ENCODE measurements at places on chromosomes 2 and 18.

DNA sequence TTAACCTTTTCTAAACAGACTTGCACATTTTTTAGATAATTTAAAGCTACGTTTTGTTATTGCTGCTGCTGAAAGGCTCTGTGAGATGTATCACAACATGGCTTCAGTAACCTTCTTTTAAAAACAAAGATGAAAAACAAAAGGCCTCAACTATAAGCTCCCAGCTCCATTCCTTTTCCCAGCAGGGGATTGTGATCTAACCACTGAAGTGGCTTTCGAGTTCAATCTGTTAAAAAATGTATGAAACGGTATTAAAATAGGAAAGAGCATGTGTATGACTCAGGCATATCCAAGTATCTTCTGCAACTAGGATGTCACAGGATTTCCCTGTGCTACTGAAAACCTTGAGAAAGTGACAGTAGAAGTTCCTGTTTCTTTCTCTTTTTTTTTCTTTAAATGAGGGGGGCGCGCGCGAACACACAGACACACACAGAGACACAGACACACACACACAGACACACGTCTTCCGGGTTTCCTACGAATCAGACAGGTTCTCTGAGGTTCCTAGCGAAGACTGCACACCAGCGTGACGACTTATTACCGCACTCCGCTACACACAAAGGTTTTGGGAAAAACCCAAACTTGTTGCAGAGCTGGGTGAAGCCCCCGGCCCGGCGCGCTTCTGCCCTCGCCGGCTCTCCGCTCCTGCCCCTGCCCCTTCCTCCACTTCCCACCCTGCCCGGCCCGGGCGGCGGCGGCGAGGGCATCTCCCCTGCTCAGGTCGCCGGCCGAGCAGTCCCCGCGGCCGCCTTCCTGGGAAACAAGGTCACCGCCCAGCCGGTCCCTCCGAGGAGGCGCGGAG lies 86.8 kb downstream of the RBMS1 start:
- DNase-seq: peak; percentile 79

- no peak for DNase-seq
Measured at GRCh38 chr2:37600735-37601134, 70.7 kb downstream of the CDC42EP3 start.

DNA sequence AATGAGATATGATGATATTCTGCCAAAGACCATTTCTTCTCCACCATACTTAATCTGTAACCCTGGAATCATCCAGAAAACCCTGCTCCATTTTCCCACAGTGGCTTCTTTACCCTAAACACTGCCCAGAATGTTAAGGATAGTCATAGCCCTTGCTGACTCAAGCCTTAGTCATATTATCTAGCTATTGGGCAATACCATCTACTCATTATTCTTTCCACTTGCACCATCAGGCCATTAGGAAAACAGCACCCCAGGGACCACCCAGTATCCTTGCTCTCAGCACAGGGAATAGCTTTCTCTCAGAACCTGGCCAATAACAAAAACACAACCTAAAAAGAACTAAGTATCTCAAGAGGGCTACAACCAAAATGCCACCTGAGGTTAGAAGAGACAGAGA lies 445.7 kb upstream of the SLC14A2 start:
- DNase-seq: peak; percentile 94

DNA sequence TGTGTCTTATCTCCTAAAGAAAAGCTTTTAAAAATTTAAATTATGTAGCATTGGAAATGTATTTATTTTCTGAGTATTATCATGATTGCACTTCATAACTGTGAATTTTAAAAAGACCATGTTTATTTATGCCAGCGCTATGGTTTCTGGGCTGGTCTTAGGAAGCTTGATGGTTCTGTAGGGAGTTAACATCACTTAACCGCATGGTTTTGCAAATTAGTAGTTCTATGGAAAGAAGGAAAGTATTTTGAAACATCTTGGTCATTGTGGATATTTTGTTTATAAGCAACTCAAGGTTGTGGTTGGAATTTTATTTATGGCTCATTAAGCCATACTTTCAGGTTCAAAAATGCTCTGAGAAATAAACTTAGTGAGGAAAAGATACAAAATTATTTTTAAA lies 549.4 kb downstream of the STK39 start:
- DNase-seq: no peak

DNA sequence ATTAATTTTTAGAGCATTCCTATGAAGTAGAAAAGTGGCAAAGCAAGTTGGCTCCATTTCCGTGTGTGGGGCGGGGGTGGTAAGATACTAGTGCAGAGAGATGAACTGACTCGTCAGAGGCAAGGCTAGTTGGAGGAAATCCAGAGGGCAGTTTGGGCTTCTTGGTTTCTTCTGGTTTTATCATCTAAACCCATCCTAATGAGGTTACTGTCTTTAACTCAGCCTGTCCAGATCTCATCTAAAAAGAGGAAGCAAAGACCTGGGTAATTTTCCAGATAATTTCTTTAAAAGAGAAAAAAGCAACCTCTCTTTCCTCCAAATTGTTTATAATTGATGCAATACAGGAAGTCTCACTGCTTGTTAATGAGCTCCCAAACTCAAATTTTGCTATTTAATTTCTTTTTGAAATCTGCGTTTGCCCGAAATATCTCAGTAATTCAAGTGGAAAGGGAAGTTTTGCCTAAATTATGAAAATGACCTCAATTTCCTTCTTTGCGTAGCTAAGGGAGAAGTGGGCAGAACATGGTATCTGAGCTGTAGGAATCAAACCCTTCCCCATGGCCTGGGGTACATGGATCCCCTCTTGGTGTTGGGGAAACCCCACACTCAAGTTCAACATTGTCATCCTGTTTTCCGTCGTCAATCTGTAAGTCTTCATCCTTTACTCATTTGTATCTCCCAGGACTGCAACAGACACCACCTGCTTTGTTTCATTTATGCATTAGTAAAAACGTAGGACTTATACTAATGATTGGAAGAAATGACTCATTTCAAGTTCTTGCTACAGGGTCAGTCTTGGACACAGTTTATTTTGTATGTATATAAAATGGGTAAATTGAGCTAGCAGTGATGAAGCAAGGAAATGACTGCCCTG lies 89.1 kb upstream of the KLF7 start:
- DNase-seq: peak; percentile 71

- DNase-seq: no peak
Measured at GRCh38 chr18:2914881-2915240, 68.1 kb downstream of the EMILIN2 start.

- no peak for DNase-seq
Measured at GRCh38 chr2:220420820-220421219, 793.4 kb downstream of the SLC4A3 start.

DNA sequence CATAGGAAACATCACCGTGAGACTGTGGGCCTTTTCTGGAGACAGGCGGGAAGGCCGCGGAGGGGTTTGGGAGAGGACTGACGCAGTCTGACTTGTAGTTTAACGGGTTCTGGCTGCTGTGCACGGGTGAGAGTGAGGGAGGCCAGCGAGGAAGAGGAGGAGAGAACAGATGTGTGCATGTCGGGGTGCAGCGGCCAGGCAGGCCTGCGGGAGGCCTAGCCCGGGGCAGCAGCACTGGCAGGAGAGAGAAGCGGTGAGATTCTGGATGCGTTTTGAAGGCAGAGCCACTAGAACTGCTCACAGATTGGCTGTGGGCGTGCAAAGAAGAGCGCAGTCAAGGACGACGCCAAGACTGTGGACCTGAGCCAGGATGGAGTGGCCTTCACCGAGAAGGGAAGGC lies 53.9 kb downstream of the PTGR3 start:
- DNase-seq: no peak

DNA sequence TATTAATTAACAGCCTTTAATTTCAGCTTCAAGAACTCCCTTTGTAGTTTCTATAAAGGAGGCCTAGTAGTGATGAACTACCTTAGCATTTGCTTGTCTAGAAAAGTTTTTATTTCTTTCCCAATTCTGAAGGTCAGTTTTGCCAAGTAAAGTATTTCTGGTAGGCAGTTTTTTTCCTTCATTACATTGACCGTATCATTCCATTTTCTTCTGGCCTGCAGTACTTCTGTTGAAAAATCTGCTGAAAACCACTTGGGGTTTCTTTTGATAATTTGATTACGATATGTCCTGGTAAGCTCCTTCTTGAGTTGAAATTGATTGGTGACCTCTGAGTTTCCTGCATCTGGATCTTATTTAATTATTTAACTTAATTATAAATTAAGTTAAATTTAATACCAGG lies 691.8 kb downstream of the TSN start:
- DNase-seq: no peak

DNA sequence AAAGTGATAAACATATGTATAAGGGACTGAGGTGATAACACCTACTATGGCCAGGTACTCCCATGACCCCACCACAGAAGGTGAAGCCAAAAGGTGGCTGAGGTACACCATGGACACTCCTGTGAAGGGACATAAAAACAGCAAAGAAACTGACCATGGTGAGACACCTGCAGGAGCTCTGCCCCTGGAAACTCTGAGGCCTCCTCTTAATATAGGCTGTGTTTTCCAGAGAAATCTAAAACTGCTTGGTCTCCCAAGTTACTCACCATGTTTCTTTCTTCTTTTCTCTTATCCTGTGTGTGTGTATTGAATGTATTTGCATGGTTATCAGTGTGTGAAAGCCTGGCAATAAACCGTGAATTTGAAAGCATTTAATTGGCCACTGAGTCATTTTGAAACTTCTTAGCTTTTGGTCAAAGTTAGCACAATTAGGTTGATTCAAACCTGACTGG lies 739.3 kb upstream of the GCFC2 start:
- DNase-seq: no peak

DNA sequence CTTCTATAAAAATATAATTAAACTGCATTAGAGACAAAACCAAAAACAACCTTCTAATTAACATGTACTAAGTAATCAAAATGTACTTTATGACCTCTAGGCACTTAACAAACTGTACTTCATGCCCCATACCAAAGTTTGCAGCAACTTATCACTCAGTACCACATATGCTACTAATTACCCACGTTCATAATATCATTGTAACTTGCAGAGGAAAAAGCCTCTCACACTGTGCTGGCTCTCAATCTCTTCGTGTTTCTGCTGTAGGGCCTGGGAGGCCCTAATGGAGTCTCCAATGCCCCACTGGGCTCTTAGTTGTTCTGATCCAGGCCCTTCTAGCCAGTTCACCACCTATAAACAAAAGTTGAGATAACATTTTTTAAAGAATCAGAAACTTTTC lies 82.1 kb upstream of the CCDC141 start:
- DNase-seq: no peak

- no peak for DNase-seq
Measured at GRCh38 chr2:172677363-172677762, 58.3 kb upstream of the RAPGEF4 start.

DNA sequence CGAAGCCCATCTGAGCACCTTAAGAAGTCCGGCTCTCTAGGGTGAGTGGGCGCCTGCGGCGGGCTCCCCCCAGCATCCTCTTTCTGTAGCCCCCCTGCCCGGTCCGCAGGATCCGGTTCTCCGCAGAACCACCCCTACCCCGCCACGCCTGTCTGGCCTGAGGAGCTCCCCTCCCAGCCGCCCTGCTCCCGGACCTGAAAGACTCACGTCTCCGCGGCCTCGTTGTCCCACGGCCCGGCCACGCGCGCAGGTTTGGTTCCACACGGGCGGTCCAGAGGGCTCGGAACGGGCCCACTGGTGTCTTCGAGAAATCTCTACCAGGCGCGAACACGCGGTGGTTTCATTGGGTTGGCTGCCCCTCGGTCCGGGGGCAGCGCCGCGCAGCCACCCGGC lies 237 bp downstream of the SLC39A6 start:
- no peak for DNase-seq

DNA sequence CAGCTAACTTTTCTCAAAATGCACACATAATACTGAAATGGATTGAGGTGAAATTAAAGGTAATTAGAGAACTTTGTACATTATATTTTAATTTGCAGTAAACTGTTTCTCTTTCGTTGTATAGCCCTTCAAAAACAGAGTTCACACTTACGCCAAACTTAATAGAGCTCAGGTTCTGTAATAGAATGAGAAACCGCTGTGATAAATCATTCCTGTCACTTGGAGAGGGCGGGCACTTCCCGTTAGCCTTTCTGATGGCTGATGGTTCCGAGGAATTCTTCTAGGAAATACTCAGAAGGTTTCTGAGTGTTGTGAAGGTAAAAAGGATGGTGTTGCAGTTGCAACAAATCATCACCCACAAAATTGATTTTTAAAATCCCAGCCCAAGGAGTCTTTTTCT lies 155.8 kb upstream of the ALKAL2 start:
- DNase-seq: no peak

- DNase-seq: peak; percentile 78
Measured at GRCh38 chr2:97935719-97936161, 60.0 kb downstream of the TMEM131 start.

- peak; percentile 73 for DNase-seq
Measured at GRCh38 chr2:15912203-15912602, 28.1 kb upstream of the MYCN start.

DNA sequence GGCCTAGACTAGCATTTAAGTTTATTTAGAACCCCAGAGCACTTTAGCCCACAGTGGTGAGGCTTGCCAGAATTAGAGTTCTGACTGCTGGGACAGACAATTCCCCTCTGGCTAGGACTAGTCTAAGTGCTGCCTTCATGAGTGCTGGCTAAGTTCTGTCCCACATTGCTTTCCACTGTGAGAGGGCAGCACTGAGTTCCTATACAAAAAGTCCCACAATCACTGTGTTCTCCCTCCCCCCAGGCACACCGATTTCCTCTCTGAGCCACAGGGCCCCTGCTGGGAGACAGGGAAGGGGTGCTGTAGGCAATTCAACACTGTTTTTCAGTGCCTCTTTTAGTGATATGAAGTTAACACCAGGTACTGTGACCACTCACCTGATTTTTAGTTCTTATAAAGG lies 310.9 kb downstream of the DLGAP1 start:
- no peak for DNase-seq

- no peak for DNase-seq
Measured at GRCh38 chr2:23828986-23829385, 97.9 kb downstream of the ATAD2B start.

- DNase-seq: no peak
Measured at GRCh38 chr2:142984657-142985056, 107.2 kb downstream of the KYNU start.

Data from RPMI7951 (cell line).